ENCODE measurements at places on chromosomes 1 and 21.

DNA sequence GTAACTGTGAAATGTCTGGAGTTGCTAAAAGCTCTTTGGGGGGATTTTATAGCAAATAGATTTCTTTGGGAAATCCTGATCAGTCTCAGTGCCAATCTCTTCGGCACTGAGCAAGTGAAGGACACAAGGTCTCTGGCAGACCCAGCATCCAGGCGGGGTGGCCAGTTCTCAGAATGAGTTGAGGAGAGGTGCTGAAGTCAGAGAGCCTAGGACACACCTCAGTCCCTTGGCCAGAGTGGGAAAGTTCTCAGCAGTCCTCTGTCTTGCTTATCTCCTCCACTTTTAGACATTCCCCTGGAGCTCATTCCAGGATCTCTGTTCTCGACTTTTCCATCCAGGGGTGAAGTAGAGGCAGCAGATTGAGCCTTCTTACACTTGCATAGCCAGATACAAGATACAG lies 6.7 kb downstream of the HLX start:
- DNase-seq, result no peak

DNA sequence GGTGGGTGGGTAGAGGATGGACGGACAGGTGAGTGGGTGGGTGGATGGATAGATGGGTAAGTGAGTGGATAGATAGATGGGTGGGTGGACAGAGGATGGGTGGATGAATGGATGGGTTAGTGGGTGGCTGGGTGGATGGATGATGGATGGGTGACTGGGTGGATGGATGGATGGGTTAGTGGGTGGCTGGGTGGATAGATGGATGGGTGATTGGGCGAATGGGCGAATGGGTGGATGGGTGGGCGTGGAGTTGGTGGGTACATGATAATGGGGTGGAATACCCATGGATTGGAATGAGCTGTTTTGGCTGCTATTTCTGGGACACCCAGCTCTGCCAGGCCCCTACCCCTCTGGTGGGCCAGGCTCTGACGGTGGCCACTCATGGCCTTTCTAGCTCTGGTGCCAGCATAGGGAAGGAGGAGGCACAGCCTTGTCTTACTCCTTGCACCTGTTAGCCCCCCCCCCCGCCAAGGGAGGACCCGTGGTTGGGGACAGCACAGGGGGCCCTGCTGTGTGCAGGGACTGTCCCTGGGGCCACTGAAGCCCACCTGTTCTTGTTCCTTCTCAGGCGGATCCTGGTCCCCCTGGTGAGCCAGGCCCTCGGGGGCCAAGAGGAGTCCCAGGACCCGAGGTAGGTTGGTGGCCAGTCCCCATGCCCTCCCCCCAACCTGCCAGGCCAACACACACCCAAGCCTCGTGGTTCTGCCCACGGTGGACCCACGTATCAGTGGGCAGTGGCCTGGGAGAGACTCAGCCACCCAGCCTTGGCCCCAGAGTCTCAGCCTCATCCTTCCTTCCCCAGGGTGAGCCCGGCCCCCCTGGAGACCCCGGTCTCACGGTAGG lies 26.4 kb downstream of the COL6A2 start:
- no peak for DNase-seq

DNA sequence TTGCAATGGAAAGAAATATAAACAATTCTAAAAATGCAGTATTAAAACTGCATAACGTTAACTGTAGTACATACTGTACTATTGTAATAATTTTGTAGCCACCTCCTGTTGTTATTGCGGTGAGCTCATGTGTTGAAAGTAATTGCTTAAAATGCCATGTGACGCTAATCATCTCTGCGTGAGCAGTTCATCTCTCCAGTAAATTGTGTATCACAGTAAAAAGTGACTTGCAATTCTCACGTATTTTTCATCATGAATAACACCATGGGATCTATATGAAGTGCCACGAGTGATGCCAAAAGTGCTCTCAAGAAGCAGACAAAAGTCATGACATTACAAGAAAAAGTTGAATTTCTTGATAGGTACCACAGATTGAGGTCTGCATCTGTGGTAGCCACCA lies 82.4 kb upstream of the CYYR1 start:
- DNase-seq, result no peak

DNA sequence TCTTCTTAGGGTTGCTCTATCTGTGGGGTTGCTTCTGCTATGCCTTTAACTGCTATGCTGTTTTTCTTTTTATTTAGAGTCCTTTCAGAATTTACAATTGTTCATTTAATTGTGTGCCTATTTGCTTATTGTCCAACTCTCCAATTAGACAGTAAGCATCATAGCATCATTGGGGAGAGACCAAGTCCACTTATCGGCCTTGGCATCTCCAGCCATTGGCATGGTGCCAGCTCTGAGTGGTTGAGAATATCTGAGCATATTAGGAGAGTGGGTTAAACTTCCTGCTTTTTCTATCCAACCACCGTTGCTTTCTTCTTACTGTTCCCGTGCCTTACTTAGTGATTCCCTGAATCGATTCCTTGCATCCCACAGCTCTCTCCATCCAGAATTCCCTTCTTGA lies 535.0 kb downstream of the AJAP1 start:
- no peak for DNase-seq

DNA sequence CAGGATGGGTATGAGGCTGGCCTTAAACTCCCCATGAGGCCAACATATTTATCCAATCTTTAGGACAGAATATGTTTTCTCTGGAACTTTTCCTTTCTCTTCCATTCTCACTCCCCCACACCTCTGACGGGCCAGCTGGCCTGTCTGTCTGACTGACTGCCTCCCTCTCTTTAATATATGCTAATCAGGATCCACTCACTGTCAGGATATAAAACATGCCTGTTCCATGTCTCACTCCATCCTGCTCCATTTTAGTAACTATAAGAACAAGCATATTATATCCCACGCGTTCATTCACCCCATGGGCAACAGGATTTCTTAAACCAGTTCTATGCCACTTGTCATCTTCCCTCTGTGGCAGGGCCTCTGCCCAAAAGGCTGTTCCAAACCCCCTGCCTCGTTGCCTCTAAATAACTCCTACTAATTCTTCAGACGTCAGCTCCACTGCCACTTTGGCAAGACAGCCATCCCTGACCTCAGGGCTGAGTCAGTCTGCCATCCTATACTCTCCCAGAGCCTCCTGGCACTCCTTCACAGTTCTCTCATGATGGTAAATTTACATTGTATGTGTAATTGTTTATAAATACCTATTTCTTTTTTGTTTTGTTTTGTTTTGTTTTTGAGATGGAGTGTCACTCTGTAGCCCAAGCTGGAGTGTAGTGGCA lies 84.3 kb upstream of the SPATA6 start:
- peak; percentile 19 for DNase-seq

DNA sequence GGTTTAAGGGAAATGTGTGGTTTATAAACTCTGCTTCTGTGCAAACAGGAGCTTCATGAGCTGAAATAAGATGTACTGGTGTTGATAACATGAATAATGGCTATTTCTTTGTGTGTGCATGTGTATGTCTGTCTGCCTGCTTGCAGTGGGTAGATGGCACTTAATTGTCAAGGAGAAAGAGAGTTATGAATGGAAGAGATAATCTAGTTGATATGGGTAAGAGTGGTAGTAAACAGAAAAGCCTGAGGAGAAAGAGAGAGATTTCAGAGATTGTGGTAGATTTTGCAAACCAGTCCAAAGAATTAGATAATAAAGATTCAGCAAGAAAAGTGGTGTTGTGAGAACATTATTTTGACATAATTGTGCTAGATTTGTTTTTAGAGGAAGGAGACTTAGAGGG lies 7.7 kb downstream of the SUCO start:
- DNase-seq, result no peak

- DNase-seq, result no peak
These were observed 65.4 kb upstream of the MUTYH start for GRCh38 chr1:45405636-45406035.

DNA sequence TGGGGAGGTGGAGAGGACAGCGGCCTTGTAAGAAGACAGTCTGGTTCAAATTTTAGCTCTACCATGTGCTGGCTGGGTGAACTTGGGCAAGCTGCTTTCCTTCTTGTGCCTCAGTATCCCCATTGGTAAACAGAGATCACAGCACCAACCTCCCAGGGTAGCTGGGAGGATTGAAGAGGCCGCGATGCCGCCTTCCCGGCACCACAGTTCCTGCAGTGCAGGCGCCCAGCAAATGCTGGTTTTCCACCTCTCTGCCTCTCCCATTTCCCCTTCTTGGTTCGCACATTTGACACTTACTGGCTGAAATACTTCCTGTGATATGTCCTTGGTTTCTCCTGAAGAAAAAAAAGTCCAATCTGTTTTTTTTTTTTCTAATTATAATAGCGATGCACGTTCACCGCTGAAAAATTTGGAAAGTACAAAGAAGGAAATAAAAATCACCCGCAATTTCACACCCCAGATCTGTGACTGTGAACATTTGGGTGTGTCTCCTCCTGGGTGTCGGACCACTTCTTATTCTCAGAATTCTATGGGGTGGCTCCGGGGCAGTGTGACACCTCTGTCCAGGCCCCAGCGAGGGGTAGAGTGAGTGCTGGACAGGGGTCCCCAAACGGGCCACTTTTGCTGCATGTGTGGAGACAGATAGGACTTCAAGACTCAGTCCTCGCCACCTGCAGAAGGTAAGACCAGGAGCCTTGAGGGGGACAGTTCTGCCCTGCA lies 73.1 kb downstream of the RUNX3 start:
- DNase-seq, result no peak

DNA sequence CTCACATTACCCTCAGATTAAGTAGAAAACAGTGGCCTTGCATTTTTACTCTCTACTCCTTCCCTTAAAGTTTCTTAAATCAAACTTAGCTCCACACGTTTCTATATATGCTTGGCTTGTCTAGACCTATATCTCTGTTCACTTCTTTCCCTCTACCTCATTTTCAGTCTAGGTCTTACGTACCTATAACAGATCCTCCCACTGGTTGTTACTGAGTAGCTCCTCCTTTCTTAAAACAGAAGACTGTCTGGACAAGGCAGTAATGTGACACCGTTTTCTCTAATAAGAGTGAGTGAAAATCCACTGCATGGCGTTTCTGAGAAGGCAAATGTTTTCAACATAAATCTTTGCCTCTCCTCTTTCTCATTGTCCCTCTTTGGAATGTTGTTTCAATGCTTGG lies 211.7 kb upstream of the POGK start:
- peak; percentile 2 for DNase-seq

DNA sequence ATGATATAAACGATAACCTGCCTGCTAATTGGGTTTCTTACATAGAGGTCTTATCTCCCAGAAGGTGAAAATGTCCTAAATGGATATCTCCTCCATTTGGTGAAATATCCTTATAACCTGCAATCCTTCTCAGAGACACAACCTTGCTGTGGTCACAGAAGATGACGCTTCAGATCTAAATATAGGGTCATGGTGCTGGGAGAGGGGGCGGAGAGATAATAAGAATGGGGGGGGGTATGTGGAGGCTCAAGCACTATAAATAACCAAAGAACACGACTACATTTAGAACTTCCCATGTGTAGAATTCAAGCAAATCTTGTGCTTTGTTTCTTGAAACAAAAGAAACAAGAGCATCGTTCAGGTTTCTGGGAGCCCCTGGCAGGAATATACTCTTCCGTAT lies 260.6 kb upstream of the ESRRG start:
- no peak for DNase-seq

DNA sequence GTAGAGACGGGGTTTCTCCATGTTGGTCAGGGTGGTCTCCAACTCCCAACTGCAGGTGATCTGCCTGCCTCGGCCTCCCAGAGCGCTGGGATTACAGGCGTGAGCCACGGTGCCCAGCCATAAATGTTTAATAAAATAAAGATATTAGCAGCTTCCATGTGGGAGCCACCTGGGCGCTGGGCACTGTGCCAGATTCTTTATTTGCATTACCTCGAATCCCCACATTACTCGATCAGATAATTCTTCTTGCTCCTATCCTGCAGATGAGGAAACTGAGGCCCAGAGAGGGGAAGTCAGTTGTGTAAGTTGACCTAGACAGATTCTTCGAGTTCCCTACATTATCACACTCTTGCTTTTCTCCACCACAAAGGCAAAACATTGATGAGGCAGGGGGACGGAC lies 24.9 kb upstream of the TENT5B start:
- DNase-seq, result no peak

DNA sequence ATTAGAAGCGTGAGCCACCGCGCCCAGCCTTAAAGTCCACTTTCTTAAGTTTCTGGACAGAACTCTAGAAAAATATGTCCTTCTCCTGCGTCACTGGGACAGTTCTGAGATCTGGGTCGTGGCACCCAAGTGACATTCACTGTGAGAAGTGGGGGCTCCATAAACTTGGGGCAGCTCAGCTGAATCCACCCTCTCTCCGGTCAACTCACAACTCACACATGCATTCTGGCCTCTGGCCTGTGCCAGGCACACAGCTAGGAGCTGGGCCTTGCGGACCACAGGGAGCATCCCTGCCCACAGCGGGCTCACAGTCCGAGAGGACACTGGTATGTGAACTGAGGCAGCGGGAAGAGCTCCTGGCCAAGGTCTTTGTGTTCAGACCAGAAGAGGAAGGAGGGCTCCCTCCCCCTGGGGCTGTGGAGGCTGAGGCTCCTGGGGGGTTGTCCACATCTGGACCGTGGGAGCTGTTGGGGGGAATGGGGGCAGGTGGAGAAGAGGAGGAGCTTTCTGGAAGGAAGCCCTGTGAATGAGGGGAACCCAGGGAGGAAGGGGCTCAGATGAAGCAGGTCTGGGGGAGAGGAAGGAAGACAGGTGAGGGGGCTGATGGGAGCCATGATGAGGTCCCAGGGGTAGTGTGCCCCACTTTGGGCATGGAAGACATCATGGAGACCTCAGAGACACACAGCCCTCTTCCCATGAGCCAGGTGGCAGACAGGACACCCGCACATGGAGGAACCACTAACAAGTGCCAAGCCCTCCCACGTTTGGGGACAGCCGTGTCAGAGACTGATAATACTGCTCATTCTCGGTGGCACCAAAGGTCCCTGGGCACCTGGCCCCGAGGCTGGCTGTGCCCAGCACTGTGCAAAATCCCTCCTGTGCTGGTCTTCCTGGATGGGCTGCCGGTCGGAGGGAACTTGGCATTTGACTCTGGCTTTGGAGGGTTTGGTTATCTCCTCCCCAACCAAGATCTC lies 191.0 kb upstream of the VAMP3 start:
- DNase-seq, result no peak

- peak; percentile 16 for DNase-seq
These were observed 98.4 kb downstream of the MAGI3 start for GRCh38 chr1:113488576-113489177.

DNA sequence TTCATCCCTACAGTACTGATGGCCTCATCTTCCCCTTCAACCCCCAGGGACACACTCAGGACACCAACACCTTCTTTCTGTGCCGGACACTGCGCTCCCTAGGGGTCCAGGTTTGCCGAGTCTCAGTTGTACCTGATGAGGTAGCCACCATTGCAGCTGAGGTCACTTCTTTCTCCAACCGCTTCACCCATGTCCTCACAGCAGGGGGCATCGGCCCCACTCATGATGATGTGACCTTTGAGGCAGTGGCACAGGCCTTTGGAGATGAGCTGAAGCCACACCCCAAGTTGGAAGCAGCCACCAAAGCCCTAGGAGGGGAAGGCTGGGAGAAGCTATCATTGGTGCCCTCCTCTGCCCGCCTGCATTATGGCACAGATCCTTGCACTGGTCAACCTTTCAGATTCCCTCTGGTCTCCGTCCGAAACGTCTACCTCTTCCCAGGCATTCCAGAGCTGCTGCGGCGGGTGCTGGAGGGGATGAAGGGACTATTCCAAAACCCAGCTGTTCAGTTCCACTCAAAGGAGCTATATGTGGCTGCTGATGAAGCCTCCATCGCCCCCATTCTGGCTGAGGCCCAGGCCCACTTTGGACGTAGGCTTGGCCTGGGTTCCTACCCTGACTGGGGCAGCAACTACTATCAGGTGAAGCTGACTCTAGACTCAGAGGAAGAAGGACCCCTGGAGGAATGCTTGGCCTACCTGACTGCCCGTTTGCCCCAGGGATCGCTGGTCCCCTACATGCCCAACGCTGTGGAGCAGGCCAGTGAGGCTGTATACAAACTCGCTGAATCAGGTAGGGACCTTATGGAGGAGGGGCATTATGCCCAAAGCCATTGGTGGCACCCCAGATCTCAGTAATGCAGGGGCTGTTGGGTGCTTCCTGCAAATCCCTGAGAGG lies 5.1 kb upstream of the LENEP start:
- DNase-seq, result no peak
